NCI-H1436 treated with DMSO at 0.1 percent for 48 hours (cell line): ENCODE measurements at places on chromosomes 5 and 9.

- no peak for DNase-seq
Measured at GRCh38 chr9:13665418-13666066, 386.1 kb upstream of the MPDZ start.

DNA sequence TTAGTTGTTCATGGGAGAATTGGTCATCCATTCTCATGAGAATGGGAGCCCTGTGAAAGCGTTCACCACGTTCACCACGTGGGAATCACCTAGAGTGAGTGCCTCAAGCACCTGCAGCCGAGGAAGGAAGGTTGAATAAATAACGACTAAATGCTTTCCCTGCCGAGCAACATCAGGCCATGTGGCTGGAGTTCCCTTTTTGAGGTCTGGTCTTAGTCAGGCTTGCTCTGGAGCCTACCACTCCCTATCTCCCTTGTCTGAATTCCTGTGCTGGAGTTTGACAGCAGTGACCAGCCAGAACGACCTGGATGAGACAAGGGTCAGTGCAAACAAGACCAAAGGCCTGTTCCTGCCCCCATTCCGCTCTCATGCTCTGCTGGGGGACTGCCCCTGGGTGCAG, 28.5 kb downstream of the KCNMB1 start:
- DNase-seq, result no peak

DNA sequence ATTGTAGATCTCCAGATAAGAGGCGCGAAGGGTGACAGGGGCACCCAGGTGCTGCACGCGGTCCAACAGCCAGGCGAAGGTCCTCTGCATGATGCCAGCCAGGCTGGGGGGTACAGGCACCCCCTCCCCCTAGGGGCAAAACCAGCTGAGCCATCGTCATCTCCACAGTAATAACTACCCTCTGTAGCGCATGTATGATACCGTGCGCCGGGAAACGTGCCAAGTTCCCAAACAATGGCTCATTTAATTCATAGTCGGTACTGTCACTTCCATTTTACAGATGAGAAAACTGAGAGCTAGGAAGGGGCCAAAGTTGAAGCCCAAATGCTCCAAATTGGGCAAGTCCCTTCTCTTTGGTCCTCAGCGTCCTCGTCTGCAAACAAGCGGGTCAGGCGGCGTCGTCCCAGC, 1.5 kb downstream of the KIF12 start:
- no peak for DNase-seq

DNA sequence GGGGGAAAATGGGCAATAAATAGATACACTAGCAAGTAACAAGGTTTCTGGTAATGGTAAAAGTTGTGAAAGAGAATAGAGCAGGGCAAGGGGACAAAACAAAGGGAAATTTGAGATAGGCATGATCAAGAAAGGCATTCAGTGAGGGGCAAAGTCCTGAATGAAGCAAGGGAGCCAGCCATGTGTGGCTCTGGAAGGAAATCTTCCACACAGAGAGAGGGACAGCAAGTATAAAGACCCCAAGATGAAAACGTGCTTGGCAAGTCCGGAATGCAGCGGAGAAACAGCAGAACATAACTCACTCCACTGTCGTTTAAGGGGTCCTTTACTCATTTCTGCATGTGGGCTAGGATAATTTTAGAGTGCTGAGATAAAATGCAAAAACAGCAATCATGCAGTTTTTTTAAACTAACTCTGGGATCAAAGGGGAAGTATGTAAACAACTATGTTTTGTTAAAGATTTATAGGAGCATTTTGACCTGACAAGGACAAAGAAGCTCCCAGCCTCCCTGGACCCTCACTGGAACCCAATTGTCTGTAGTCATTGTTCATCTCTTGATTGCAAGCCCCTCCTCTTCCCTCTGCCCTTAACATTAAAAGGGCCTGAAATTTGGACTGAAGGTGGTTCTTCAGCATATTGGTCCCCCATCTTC, 22.9 kb upstream of the AOPEP start:
- no peak for DNase-seq

GRCh38 chr5:62560786-62561185, 17.8 kb upstream of the LRRC70 start:
- DNase-seq, result no peak

- DNase-seq, result no peak
Measured at GRCh38 chr5:4571248-4571948, 568.7 kb upstream of the ADAMTS16 start.

- DNase-seq, result no peak
Measured at GRCh38 chr5:27313549-27313948, 275.2 kb upstream of the CDH9 start.

- DNase-seq, result no peak
Measured at GRCh38 chr9:126411225-126411947, 84.8 kb downstream of the MVB12B start.

DNA sequence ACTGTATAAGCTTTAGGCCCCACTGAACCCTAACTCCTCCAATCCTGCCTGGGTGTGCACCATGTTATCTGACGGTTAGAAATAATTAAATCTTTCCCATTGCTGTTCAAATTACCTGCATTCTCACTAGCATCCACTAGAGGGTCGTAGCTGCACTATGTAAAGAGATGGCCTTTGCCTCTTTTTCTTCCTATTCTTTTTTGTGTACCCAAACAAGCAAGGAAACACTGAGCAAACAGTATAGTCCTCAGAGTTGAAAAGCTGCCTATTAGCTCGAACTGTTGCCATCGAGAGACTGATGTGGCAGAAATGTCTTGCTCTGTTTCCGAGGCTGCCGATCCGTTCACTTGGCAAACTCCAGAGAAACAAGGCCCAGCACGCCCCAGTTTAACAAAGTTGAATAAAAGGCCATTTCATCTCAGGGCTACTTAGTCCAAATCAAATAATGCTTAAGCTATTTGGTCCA, 163.8 kb upstream of the TRPM3 start:
- DNase-seq, result no peak

- DNase-seq, result no peak
Measured at GRCh38 chr5:6576861-6577501, 55.9 kb downstream of the NSUN2 start.

DNA sequence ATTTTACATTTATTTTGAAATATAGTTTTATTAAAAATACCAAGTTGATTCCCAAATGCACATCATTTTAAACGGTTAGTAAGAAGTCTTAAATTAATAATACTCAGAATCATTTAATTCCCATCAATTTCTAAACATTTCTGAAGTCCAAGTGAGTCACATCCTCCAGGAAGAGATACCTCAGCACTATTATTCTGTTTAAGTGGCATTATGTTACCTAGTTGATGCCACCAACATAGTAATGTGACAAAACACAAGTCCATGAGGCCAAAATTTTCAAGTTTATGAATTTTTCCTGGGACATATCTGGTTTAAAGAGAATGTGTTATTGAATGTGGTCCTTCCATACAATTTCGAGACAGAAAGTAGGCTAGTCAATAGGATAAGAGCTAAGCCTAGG, 1348.3 kb upstream of the CDH9 start:
- DNase-seq, result no peak

DNA sequence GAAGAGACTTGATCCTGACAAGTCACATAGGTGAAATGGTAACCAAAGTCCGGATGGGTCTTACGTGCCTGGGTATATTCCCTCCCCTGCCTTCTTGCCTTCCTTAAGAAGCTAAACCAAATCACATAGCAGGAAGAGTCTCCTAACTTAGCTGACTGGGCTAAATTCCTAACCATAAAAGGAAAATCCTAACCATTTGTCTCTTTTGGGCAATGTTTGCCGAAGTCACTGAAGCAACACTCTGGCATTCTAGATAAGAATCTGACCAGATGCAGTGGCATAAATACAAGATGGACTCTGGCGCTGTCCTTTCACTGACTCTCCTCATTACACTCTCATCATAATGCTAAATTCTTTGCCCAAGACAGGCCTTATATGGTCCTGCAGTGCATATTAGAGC, 625.5 kb upstream of the RORB start:
- DNase-seq, result no peak

DNA sequence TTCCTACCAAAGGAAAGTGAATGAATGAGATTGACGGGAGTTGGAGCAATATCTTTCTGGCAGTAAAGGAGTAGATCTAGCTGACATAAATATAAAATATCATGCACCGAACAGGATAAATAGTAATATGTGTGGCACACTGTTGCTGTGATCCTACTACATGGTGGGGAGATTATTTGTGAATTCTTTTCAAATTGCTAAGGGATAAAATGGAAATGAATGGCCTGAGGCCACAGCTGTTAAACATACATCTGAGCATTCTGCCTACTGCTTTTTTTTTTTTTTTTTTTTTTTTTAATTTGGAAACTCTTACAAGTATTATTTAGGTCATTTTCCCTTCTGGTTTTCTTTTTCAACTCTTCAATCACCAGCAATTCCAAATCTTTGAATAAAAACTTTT, 66.8 kb downstream of the MEF2C start:
- no peak for DNase-seq

- DNase-seq, result no peak
Measured at GRCh38 chr5:25744908-25745307, 1100.1 kb upstream of the CDH10 start.

DNA sequence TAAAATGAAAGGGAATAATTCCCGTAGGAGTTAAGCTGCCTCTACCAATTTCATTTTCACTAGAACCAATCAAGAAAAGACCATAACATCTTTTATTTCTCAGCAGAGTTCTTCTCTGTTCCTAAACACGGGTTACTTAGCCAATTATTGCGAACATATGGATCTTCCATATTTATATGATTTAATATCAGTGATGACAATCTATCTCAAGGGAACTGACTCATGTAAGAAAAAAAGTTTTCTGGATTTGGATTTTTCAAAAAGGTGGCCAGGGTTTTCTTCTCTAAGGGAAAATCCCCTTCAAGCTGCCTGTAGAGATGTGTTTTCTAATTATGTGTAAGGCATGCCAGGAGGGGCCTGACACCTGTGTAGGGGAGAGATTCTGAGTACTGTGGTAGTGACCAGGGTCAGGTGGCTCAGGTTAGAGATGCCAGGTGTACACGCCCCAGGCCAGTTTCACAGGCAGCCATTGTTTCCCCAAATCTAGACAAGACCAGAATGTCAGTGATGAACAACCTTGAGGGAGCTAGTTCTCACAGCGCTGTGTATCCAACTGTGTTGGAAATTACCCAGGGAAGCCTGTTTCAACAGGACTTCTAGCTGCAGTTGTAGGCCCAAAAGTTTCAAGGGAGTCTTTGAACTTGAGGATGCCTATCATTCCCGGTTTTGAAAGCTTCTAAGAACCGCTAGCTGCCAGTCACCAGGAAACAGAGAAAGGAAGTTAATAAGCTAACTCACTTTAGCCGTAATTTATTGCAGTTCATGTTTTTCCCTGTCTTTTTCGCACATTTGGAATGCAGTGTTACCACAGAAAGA, 572.5 kb upstream of the RGMB start:
- DNase-seq, result no peak

GRCh38 chr9:115296831-115297565, 179.0 kb upstream of the TNC start:
- no peak for DNase-seq

GRCh38 chr9:96321515-96321914, 19.5 kb upstream of the HSD17B3 start:
- DNase-seq, result no peak

GRCh38 chr5:2744485-2744884, 7.0 kb downstream of the IRX2 start:
- DNase-seq, result no peak

DNA sequence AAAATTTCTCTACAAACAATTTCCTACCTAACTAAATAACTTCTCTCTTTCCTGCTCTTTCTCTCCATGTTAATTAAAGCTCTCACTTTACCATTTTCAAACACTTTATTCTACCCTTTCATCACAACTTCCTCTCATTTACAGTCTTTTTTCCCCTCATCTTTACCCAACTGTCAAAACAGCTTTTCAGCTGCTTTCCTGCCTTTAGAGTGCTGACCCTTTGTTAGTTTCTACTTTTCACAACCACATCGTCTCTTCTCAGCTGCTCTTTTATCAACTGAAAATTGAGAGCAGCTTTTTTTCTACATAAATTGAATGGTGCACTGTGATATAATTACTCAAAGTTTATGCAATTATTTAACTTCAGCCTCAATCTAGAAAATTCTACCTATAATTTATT, 3.1 kb upstream of the HOMER1 start:
- no peak for DNase-seq

GRCh38 chr5:162052676-162053075, 14.9 kb upstream of the GABRG2 start:
- DNase-seq, result no peak

DNA sequence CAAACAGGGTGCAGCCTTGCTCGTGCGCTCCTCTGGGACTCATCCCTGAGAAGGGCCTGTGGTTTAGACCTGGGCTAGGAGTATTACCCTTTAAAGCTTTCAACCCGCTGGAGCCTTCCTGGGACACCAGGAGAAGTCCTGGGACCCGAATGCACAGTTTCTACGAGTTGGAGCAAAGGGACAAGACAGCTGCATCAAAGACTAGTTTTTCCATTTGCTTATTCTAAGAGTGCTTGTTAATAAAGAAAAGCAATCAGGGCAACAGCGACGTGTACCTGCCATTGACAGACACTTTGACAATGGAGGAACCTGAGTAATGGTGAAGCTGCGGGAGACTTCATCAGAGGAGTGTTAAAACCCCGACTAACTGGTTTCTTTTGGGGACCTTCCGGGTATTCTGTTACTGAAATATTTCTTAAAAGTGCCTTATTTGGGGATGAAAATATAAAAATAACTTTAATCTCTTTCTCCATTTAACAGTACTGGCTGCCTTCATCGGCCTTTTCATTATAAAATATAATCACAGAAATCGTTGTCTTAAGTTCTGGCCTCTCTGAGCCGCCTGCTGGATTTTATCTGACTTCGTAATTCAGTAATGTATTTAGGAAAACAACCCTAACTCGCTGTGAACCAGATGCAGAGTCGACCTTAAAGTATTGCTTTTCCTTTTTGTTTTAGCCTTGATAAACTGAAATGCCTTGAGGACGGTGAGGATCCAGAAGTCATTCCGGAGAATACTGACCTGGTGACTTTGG, 732 bp downstream of the SNAPC3 start:
- no peak for DNase-seq

DNA sequence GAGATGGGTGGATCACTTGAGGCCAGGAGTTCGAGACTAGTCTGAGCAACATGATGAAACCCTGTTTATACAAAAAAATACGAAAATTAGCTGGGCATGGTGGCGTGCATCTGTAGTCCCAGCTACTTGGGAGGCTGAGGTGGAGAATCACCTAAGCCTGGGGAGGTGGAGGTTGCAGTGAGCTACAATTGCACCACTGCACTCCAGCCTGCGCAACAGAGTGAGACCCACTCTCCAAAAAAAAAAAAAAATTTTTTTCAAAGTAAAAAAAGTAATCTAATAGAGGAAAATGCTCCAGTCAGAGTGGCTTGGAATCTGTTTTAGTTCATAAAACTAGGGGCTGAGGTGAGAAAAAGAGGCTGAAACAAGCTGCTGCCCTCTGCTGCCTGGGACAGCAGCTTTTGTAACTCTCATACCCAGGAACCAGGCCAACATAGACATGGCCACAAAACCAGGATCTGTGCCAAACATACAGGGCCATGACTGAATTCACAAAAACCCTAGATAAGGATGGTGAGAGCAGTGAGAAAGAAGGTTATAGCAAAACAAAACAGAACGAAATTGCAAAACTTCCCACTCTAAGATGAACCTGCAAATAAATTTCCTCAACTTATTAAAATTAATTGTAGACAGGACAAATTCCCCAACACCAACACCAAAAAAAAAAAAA, 13.1 kb upstream of the DCAF12 start:
- DNase-seq, result no peak

- no peak for DNase-seq
Measured at GRCh38 chr5:50978924-50979323, 312.5 kb downstream of the PARP8 start.
